Activated CD4-positive, alpha-beta T cell treated with anti-CD3 and anti-CD28 coated beads, Interleukin-2, amount 50 U/mL, for 48 hours (primary cell): ENCODE measurements at places on chromosomes 1 and 21.

GRCh38 chr1:67937651-67938050 lies 104.4 kb upstream of the GNG12 start:
- no peak for DNase-seq

DNA sequence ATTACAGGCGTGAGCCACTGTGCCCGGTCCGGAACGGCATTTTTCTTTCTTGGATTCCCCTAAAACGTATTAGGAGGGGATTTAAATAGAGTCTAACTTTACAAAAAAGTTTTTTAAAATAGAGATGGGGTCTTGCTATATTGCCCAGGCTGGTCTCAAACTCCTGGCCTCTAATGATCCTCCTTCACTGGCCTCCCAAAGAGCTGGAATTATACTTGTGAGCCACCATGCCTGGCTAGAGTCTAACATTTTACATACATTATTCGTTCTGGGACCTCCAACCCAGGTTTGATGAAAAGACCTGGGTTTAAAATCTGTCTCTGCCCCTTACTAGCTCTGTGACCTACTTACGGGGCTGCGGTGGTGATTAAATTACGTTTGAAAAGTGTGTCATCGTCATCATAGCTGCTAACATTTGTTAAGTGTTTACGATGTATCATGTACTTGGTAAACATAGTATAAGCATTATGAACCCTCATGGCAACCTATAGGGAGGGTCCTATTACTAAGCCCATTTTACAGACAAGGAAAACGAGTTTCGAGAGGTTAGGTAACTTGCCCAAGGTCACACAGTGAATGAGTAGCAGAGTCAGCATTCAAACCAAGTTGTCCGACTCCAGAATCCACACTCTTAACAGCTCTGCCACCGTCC lies 24.5 kb downstream of the PLEKHM2 start:
- DNase-seq = no peak

DNA sequence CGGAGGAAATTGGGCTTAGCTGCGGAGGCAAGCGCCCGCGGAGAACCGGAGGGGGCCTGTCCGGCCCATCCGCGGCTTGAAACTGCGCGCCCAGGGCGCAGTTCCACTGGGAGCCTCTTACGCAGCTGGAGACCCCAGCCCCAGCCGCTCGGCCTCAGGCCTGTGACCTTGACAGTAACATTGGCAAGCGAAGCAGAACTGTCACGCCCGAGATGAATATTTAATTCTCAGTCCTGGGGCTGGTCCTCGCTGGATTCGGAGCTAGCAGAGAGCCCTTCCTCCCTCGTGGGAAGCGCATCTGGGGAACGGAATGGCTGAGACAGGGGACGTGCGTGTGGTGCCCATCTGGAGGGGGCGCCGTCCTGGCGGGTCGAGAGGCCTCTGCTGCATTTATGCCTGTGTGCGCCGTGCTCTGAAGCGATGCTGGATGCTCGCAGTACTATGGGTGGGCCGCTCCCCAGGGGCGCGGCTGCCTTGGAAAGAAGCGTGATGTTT lies 928 bp downstream of the SLC6A17 start:
- no peak for DNase-seq

GRCh38 chr1:155471026-155471425 lies 91.6 kb downstream of the ASH1L start:
- no peak for DNase-seq

GRCh38 chr1:6224718-6225117 lies 11.0 kb downstream of the ICMT start:
- DNase-seq = no peak

DNA sequence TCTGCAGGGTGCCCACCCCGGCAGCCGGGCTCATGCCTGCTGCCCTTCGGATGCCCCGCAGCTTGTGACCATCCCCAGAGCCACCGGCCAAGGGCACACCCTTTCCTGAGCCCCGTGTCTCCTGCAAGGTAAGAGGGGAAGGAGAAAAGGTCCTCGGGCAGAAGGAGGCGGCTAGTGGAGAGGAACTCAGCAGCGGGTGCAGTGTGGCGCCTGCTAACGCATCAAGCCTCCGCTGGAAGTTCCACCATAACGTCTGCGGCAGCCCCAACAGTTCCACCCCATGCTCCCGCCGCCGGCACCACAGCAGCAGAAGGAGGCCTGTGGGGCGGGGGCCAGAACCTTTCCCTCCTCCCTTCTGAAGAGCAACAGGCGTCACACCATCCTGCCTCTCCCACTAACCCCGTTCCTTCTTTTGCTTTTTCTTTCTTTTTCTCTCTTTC lies 990 bp downstream of the VWA5B1 start:
- DNase-seq = peak; percentile 6

- no peak for DNase-seq
These were observed 35.1 kb downstream of the UAP1 start for GRCh38 chr1:162596514-162597170.

DNA sequence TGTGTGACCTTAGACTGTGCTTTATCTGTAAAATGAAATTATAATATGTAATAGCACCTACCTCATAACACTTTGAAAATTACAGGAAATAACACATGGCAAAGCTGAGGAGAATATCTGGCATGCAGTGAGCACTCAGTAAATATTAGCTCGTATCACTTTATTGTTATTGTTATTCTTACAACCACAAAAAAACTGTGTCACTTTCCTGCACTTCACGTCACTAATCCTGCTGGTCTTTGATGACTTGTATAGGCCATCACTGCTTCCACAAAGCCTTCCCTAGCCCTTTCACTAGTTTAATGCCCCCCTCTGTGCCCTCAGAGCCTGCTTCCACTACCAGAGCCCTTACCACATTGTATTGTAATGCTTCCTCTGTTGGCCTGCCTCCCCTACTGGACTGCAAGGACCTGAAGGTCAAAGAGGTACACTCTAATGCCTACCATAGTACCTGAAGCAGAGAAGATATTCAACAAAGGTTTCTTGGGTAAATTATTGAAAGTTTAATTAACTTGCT lies 231.6 kb downstream of the NFIA start:
- no peak for DNase-seq

DNA sequence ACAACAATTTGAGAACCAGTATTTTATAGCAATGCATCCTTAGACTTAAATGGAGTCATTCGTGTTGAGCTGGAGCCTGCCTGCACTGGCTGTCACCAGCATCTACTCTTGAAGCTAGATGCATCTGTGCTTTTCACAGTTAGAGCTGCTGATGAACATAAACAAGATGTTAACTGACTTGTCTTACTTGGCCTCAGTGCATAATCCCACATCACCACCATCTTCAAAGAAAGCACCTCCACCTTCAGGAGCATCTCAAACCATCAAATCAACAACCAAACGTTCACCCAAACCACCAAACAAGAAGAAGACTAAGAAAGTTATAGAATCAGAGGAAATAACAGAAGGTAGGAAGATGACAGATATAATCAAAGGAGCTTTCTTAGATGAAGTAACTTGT lies 71.1 kb downstream of the TPR start:
- no peak for DNase-seq

- DNase-seq = no peak
These were observed 93.7 kb upstream of the ETS2 start for GRCh38 chr21:38712071-38712470.
